ENCODE measurements at places on chromosomes 12 and 14.

GRCh38 chr14:81427348-81428058 lies 27.4 kb upstream of the STON2 start:
- no peak for DNase-seq

DNA sequence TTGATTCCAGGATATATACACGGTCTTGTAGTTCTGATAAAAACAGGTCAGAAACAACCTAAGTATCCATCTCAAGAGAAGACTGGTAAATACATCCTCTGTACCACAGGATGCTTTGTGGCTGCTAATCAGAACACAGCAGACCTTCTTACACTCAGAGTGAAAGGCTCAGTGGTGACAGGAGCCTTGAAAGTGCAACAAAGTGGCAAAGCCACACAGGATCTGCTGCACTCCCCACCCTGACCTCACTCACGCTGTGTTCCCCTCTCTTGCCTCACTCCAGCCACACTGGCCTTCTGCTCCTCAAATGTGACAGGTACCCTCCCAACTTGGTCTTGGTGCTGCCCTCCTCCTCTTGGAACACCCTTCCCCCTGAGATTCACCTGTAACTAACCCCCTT lies 98.1 kb upstream of the GRIP1 start:
- no peak for DNase-seq

DNA sequence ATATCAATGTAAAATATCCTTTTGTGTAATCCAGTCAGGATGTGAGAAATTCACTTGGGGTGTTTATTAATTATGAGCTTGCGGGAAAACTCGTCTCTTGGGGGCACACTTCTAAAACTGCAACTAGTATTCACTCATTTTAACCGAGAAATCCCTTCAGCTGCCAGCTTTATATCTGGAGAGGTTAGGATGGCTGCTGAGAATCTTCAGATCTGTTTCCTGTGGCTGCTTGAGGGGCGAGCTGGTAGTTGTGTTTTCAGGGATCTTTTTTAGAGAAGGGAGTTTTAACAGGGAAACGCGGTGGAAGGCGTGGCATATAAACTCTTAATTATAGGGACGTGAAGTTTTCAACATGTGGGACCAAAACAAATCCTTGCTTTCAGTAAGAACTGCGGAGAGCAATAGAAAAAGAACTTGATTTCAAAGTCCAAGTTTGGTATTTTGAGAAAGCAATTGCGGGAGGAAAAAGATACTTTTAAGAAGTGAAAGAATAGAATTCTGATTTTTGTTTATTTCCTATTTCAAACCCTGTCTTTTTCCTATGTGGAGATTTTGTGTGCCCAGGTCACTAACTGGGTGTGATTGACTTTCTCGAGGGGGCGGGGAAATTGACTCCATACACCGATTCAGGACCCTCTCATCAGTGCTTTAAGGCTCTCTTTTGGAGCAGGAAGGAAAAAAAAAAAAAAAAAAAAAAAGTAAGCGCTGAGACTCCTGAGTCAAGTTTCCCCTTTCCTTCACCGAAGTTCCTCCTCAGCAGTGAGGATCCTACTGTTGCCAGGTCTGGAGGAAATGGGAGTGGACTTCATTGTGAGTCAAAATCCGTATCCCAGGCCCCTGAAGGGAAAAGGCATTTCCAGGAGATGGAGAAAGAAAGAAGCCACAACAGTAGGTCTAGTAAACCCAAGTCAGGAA lies 1.1 kb downstream of the PPFIBP1 start:
- DNase-seq, result peak; percentile 64

DNA sequence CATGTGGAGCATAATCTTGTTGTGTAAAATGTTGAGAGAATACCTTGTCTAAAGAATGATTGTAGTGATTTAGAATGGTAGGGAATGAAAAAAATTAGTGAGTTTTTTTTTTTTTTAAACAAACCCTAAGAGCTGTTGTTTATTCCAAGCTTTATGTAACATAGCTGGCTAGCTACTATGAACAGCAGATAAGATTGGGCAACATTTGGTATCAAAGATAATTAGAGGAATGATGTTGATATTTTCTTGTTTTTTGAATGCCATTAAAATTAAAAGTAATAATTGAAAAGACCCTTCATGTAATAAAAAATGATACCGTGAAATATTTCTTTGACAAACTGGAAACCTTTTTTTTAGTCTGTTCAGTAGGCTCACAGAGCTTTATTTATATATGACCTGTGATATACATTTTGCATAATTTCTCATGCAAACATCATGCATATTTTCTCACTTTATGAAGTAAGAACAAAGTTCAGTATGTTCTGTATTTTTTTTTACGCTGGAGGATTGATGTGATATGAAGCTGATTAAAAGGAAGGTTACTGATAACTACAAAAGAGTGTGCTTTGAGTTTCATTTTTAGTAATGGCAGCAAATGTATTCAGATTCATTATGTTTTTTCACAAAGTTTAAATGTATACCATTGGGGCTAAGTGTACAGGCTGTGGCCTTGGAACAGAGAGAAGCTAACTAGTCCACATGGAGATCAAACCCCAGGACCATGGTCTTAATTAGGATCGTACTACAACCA lies 8.1 kb downstream of the CPSF6 start:
- no peak for DNase-seq

GRCh38 chr14:61322011-61322798 lies 826 bp downstream of the PRKCH start:
- DNase-seq, result no peak

GRCh38 chr12:80291108-80291754 lies 152.8 kb upstream of the PTPRQ start:
- DNase-seq, result no peak

DNA sequence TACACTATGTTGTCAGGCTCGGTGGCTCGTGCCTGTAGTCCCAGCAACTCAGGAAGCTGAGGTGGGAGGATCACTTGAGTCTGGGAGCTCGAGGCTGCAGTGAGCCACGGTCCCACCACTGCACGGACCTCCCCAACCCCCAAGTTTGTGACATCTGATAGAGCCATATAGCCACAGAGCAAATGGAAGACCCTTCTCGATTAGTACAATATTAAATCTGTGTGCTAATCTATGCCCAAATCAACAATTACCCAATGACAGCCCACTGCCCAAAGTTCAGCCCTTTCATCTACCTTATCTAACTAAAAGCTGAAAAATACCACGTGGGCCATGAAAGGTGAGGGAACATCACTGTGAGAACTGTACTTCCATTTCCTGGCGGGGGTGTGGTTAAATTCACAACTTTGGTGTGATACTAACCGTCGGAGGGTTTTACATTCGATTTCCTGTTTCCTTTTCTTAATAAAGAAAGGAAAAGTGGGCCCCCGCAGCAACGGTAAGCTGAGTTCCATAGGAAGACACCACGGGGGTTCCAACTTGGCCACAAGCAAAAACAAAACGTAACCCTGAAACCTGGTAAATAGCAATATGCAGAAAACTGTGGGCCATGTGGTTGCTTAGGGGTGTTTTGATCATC lies 31.2 kb upstream of the FOS start:
- DNase-seq, result no peak

DNA sequence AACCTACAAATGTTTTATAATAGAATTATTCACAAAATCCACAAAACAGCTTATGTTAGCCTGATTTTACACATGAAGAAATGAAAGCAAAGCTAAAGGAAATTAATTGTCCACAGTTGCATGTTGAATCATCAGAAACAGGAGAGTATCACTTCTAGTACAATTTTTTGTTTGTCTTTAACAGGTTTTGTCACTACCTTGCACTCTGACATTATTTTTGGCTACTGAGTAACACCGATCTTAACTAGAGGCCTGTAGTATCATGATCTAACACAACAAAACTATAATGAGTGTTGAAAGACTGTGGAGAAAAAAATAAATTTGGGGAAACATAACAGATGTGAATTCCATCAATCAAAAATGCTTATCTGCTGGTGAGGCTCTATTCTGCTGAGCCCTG lies 60.1 kb downstream of the TAOK3 start:
- no peak for DNase-seq

GRCh38 chr14:101965181-101965544 lies 790 bp downstream of the DYNC1H1 start:
- peak; percentile 76 for DNase-seq

DNA sequence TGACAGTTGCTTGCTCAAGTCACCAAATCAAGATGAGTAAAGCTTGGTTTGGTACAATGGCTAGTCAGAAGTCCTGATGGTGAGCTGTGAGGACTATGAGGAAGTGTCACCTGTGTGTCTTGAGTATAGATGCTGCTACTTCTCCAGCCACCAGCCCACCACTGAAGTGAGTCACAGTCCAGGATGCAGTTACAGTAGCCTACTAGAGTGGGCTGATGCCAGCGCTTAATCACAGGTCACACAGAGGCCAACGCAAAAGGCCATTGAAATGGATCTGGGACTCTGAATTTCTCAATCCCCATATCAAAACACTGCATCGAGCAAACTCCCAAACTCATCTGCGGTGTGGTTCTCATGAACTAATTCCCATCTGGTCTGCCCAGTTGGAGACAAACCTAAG lies 223.1 kb downstream of the ANO6 start:
- DNase-seq, result peak; percentile 29

GRCh38 chr12:54987611-54988231 lies 3.2 kb upstream of the TESPA1 start:
- no peak for DNase-seq
